NCI-H1436 treated with DMSO at 0.1 percent for 48 hours (cell line): ENCODE measurements at places on chromosomes 3 and 15.

- no peak for DNase-seq
Observed at GRCh38 chr3:42853739-42854302, 21.9 kb downstream of the CYP8B1 start.

DNA sequence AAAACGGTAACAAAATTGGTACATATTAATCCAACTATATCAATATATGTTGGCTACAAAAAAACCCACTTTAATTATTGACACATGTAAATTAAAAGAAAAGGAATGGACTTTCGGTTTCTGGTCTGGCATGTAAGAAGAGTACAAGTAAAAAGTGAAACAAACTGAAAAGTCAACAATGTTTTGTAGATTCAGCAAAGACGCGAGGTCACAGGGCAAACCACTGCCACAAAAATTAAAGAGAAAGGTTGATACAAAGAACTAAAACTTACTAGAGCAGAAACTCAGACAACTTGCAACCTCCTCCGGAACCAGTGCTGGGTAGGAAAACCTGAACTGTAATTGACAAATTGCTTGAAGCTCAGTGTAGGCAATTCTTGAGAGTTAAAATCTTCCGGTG is 110.6 kb upstream of the ARPP21 start:
- no peak for DNase-seq

- DNase-seq, result no peak
Observed at GRCh38 chr15:80576519-80577090, 118.5 kb upstream of the ABHD17C start.

DNA sequence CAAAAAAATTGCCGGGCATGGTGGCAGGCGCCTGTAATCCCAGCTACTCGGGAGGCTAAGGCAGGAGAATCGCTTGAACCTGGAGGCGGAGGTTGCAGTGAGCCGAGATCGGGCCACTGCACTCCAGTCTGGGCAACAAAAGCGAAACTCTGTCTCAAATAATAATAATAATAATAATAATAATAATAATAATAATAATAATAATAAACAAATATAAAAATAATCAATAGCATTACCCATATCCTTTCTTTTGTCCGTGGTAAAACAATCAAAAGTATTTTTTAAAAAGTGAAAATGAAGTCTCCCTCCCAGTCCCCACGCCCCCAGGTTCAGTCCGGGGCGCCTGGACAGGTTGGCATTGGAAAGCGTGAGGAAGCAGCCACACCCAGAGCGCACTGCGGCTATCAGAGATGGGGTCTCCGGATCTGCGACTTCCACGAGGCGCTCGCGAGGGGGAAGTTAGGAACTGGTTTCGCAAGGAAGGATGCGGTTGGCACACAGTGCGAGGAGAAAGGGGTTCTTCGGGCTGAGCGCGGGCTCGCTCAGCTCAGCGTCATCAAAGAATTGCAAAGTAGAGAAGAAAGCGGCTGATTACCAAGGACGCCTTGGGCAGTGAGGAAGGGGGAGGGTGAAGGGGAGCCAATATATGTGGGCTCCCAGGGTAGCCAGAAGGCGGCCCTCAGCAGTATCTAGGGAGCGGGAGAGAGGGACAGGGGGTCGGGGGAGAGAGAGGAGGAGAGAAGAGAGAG is 69.5 kb upstream of the EPHB3 start:
- no peak for DNase-seq

DNA sequence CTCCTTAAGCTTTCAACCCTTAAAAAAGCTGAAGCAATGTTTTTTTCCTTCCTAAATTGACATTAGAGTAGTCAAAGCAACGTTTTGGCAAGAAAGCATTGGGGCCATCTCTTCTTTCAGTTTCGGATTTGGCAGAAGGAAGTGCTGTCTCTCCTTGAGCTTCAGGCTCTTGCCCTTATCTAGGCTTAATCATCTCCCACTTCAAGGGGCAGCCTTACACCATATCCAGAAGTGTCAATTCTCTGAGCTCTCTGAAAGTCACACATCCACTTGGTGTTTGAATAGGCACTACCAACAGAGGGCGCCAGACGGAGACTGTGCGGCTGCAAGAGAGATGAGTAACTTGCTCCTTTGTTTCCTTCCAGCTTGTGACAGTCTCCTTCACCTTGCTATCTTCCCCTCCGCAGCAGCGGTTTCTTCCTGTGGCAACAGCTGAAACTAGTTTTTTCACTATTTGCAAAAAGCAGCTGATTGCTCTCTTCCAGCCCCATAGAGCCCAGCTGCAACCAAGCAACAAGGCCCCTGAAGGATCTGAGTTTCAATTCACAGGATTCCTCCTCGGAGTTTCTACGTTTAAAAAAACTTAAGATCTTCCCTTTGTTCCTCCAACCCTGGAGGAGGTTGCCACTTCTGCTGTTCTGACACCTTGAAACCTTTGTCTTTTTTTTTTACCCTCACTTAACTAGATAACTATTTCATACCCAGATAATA is 147.0 kb upstream of the SLCO3A1 start:
- DNase-seq, result peak; percentile 7

DNA sequence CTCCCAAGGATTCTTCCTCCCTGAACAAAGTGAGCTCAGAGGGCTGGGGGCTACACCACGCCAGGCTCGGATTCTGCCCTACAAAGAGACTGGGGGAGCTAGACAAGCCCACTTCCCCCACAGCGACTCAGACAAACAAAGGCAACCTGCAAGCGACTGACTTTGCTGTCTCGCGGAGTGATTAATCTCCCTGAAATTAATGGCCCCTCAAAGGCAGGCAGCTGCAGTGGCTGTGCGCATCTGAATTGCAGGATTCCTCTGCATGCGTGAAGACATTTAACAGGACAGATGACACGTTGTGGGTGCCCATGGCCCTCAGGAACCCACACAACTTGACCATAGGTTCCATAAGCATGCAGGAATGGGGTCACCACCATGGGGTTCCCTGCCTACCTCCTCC is 18.4 kb downstream of the CTXND1 start:
- DNase-seq, result no peak

DNA sequence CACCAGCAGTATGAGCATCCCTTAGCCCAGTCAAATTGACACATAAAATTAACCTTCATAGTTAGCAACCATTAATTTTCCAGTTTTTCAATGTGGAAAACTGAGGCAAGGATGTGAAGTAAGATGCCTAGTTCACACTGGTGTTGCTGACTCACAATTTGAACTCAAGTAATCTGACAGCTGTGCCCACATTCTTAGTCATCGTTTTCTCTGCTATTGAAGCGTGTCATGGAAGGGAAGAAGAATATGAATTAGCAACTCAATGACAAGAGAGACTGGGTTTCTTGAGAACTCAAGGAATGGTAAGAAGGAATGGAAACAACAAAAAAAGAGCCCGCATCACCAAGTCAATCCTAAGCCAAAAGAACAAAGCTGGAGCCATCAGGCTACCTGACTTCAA is 261.4 kb downstream of the EPHA3 start:
- DNase-seq, result no peak

- DNase-seq, result no peak
Observed at GRCh38 chr3:196016059-196016458, 65.8 kb downstream of the TFRC start.

- DNase-seq, result no peak
Observed at GRCh38 chr3:21620511-21621155, 130.4 kb downstream of the ZNF385D start.

- no peak for DNase-seq
Observed at GRCh38 chr3:134956395-134956794, 161.3 kb downstream of the EPHB1 start.

DNA sequence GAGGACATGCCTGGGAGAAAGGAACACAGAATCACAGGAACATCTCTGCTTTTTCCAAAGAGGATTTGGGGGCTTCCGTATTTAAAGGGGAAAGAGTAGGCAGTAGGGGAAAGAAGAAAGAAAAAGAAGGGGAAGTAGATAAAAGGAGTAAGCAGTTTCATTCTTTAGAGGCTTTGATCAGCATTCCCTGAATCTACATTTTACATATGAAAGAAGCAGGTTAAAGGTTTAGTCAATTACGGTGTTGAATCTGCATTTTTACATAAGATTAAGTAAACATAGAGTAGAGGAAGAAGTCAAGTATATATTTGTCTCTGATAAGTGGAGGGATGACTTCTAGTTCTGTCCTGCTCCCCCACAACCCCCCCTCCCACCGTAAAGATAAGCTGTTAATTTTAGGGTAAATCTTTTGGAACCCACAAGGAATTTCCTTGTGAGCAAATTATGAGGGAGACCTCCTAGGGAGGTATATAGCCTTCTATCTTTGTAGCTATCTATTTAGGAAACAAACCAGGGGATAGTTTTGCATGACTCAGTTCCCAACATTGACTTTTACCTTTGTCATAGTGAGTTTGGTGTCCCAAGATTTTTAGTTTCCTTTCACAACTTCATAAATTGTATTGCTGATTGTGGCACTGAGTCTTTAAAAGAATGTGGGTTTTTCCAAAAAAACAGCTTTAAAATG is 8.7 kb upstream of the P2RY12 start:
- no peak for DNase-seq

DNA sequence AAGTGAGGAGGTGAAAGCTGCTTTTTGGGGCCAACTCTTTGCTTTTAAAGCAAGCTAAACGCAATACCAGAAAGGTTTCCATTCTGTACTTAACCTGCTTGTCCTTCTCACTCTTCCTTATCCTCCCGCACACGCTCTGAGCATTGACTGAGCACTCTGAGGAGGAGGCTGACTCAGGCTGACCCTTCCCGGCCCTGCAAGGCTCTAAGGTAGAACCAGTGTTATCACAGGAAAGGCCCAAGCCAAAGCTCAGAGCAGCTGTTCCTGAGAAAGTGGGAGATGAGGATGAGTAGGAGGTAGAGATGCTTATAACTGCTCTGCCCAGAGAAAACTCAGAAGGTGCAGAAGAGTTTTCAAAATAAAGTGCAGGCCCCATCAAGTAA is 2.3 kb downstream of the B3GNT5 start:
- peak; percentile 26 for DNase-seq

- DNase-seq, result peak; percentile 22
Observed at GRCh38 chr15:40150163-40150925, 10.5 kb upstream of the BUB1B start.

- DNase-seq, result no peak
Observed at GRCh38 chr3:183519891-183520290, 35.6 kb downstream of the KLHL6 start.

DNA sequence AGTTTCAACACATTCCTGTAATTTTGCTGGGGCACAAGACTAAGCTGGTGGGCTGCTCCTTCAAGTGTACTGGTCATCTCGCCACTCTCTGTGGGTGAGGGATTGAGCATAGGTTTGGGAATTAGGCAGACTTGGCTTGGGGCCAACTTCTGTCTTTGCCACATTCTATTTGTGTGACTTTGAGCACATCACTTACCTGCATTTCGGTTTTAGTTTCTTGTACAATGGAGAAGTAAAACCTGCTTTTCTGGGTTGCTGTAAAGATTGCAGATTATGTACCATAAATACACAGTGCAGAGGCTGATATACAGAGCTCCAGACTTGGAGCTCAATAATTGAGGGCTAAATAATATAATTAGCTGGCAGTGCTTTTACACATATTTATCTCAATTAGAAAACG is 162.1 kb downstream of the C3orf38 start:
- DNase-seq, result no peak

GRCh38 chr3:53170325-53171063 is 9.5 kb downstream of the PRKCD start:
- DNase-seq, result no peak

DNA sequence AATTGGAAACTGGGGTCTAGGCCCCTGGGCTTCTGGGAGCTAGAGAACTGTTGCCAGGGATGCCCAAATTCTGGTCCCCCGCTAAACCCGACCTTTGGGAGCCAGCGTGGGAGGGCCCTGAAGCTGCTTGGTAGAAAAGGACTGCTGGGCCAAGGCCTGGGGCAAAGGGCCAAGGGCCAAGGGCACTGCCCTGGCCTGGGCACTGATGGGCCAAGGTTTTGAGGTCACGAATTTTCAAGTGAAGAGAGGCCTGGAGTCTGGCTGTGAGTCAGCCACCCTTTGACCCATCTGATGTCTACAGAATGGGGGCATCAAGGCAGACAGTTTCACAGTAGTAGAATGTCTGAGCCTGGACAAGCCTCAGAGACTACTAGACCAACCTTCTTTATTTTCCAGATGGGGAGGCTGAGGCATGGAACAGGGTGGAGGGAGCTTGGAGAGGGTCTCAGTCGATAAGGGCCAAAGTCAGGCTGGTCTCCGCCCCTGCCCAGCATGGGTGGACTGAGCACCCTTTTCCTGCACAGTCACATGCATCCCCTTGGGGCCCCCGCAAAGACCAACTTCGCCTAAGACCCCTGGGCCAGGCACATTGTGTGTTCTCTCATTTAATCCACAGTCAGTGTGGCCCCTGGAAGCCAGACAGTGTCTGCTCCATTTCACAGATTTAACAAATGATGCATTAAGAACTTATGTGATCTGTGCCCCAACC is 66.3 kb downstream of the ATP2B2 start:
- DNase-seq, result no peak

- no peak for DNase-seq
Observed at GRCh38 chr3:31748933-31749295, 216.2 kb downstream of the STT3B start.

DNA sequence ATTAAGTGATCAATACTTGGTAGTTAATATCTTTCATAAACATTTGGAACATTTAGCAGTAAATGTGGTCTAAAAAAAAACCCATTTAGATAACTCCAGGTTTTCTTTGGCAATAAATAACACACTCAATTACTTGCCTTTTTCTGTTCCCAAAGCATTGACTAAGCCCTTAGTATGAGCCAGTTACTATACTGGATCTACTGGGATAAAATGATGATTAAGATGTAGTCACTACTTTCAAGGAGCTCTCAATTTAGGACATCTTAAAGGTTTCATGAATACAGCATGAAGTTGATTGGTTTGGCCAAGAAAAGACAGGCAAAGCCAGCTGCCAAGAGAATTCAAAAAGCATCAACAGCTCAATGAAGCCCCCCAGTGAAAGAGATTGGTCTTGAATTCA is 250.9 kb downstream of the EPHA3 start:
- DNase-seq, result no peak

GRCh38 chr15:80068578-80068977 is 9.1 kb downstream of the ZFAND6 start:
- DNase-seq, result no peak

- DNase-seq, result no peak
Observed at GRCh38 chr3:14552041-14552648, 12.0 kb upstream of the GRIP2 start.

- DNase-seq, result no peak
Observed at GRCh38 chr3:18370672-18371071, 54.5 kb downstream of the SATB1 start.

DNA sequence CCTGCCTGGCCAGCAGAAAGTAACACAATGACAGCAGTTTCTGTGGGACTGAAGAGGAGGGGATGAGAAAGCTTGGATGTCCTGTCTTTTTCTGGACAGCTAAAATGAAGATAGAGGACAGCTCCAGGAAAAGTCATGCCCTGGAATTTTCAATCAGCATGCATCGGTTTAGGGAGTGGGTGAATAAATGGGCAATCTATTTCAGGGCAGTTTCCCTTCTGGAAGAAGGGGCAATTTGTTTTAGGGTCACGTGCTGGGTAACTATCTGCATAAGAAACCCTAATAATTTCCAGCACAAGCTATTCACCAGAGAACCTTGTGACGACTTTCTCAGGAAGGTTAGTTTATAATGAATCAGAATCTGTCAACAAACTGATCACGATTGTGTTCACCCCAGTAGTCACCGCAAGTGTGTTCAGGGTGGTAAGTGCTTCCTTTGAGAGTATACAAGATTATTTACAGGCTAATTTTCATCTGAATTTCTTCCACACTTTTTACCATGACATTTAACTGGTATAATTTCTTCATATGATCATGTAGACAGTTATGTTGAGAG is 318.0 kb upstream of the GBE1 start:
- DNase-seq, result no peak

- DNase-seq, result no peak
Observed at GRCh38 chr15:72588096-72588495, 66.4 kb upstream of the GOLGA6B start.
